ENCODE measurements at places on chromosomes 7 and 10. TPM values are rescaled to one million over a fixed set of nuclear protein-coding genes. Genes with fewer than 3 reads are reported as not detected.

GRCh38 chr10:101841826-101842225, 1.8 kb downstream of the KCNIP2 start:
- H3K36me3 ChIP-seq, result no peaks in the 10 kb centered on the region
- H3K27ac ChIP-seq, result no peak overlapping the region
- DNase-seq, result no peak

DNA sequence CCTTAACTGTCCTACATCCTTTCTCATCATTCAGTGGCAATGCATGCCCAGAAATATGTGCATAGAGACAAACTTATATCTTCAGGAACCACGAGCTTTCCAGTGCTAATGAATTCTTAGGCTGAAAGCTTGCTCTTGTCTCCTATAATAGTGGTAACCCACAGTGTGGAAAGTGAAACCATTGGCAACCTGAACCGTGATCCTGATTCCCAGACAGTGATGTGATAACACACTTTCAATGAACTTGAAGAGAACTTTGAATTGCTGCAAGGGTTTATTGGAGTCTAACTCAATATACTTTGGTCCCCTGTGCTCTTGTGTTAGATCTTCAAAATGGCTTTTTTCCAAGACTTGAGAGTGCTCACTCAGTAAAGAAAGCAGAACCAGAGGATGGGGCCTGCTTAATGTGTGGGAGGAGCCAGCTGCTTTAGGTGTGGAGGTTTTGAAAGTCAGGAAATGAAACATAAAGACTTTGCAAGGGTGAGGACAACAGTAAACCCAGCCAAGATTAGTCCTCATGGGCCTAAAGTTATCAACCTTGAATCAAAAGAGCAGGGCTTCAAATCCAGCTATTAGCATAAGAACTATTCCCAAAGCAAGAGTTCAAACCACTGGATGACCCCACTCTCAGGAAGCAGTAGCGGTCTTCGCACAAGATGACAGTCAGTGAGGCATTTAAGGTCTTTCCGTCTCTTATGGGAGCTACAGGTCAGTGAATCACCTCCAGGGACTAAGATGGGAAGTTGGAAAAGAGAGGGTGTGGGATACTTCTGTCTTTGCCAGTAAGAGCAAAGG, 332.4 kb upstream of the NRP1 start:
- peaks cover 8% of the 10 kb centered on the region for H3K36me3 ChIP-seq
- H3K27ac ChIP-seq, result no peak overlapping the region
- H3K4me3 ChIP-seq, result no peak overlapping the region
- DNase-seq, result no peak
- peaks cover 7% of the 10 kb centered on the region for H3K4me1 ChIP-seq
- H3K27me3 ChIP-seq, result no peaks in the 10 kb centered on the region

Gene PIP
- not detected for total RNA-seq

Gene RADIL
- 8.6 TPM for total RNA-seq

DNA sequence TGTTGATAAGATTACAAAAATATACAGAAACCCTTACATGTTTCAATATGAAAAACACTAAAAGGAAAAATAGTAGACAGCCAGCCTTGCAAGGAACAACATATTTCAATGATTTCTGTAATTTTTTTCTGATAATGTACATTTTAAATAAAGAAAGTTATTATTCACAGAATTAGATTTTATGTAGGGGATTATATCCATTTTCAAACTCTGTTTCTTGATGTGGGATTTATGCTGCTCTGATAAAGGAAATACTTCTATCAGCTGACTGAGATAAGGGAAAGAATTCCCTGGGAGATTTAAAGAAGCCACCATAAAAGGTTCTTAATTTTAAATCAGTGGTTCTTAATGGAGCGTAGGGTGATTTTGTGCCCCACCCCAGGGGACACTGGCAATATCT, 180.4 kb downstream of the ADAM12 start:
- peaks cover 2% of the 10 kb centered on the region for H3K36me3 ChIP-seq
- H3K4me3 ChIP-seq, result no peak overlapping the region
- no peak overlapping the region for H3K27ac ChIP-seq
- DNase-seq, result no peak
- no peaks in the 10 kb centered on the region for H3K27me3 ChIP-seq

DNA sequence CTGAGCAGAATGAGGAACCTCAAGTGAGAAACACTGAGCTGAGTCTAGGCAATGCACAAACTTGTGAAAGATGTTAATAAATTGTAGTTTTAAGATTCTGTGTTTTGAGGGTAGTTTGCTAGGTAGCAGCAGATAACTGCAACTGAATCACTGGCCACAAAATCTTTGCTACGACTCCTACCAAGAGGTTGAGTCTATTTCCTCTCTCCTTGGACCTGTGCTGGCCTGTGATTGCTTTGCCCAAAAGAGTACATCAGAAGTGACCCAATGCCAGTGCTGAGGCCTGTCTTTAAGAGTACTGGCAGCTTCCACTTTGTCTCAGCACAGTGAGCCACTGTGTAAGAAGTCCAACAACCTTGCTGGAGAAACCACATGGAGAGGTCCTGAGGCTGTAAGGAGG, 11.9 kb upstream of the TSPAN13 start:
- no peak overlapping the region for H3K27ac ChIP-seq
- no peaks in the 10 kb centered on the region for H3K36me3 ChIP-seq
- no peak for DNase-seq
- H3K4me1 ChIP-seq, result peaks cover 43% of the 10 kb centered on the region
- no peak overlapping the region for H3K4me3 ChIP-seq

Gene GIMAP4
- total RNA-seq, result 0.28 TPM

DNA sequence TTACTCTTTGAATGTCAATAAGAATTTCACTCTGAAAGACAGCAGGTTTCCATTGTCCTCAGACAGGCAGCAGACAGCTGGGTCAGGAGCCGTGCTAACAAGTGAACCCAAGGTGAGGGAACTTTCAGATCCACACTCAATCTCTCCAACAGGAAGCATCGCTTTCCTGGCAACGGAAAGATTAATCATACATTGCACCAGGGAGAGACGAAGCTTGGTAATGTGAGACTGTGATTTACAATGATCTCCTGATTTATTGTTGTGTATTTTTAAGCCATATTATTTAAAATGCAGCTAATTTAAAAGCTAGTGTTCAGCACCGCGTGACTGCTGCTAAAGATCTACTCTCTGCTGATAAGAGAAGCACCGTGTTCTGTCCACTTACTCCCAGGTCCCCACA, 17.5 kb upstream of the NOM1 start:
- H3K4me1 ChIP-seq, result peaks cover 6% of the 10 kb centered on the region
- H3K36me3 ChIP-seq, result no peaks in the 10 kb centered on the region
- no peak overlapping the region for H3K4me3 ChIP-seq
- no peak overlapping the region for H3K27ac ChIP-seq

DNA sequence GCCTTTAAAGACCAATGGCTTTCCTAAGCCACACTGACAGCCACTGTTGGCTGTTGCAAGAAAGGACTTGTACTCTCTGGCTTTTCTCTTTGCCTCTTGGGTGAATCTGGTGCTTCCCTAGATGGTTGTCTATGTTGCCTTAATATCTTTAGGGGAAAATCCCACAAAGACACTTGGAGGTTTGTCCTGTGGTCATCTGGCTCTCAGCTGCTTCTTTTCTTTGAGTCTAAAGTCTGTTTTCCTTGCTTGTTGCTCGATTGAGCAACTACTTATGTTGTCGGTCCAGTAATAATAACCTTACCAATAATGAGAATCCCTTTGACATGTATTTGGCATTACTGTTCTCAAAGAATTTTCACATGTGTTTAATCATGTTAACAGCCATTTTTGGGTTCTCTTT, 537.6 kb downstream of the LRMDA start:
- H3K4me3 ChIP-seq, result no peak overlapping the region
- no peak overlapping the region for H3K27ac ChIP-seq
- H3K4me1 ChIP-seq, result peaks cover 23% of the 10 kb centered on the region
- no peak for DNase-seq

DNA sequence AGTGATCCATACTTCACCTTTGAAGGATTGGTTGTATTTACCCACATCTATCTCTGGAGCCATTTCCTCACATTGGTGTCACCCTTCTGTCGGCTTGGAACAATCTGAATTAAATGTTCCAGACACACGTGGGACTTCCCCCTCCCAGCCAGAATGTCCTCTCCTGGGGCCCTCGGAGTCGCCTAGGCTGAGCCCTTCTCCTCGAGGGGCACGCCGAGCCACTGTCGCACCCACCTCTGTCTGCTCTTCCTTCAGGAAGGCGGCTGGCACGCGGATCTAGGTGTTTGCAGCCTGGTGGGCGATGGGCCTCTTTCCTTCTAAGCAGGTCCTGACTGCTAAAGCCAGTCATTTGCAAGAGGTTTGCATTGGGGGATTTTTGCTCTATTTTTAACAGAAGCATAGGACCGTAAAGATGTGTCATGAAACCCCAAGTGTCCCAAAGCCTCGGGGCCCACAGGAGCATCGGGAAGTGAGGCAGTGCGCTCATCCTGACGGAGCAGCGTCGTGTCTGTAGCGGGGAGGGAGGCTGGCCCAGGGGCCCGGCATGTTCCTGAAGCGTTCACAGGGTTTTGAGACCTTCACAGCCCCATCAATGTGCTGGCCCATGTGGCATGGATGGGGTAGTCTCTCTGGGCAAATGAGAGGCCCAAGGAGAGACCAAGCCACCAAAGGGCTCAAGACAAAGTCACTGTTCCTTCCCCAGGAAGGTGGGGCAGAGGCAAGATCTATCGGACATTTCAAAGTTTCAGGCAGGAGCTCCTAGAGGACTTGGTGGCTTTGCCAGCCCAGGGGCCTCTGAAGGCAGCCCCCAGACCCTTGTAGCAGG, 86.7 kb downstream of the RGS10 start:
- no peak for DNase-seq
- no peak overlapping the region for H3K4me3 ChIP-seq
- no peaks in the 10 kb centered on the region for H3K27me3 ChIP-seq
- H3K4me1 ChIP-seq, result peaks cover 7% of the 10 kb centered on the region
- H3K27ac ChIP-seq, result no peak overlapping the region

GRCh38 chr10:125048094-125048864, 106.4 kb downstream of the ZRANB1 start:
- H3K27me3 ChIP-seq, result no peaks in the 10 kb centered on the region
- peak overlapping the region; percentile 94 for H3K27ac ChIP-seq
- peaks cover 93% of the 10 kb centered on the region for H3K4me1 ChIP-seq
- peaks cover 6% of the 10 kb centered on the region for H3K36me3 ChIP-seq

Gene TEX47
- not detected for total RNA-seq

Gene WNT2
- not detected for total RNA-seq

DNA sequence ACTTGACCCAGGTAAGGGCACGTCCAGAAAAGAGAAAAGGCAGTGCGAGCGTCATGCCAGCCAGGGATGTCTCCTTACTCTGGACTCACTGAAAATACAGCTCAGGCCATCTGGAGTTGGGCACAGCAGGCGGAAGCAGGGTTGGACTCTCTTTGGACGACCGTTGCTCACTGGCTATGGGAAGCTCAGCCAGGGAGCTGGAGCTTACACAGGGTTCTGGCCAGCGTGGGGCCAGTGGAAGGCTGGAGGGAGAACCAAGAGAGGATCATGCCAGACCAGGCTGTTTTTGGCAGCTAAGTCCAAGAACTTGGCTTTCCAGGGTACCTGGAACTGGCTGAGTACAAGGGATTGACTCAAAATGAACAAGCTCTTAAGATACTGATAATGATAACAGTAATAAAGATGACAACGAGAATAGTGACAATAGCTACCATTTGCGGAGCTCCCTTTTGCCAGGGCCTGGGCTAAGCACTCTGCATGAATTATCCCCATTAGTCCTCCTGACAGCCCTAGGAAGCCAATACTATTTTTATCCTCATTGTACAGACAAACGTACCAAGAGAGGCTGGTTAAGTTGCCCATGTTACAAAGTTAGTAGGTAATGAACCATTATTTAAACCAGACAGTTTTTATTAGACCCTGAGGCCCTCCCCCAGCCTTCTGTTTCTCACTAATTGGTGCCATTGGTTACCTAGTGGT, 177.6 kb downstream of the PTPN20 start:
- DNase-seq, result no peak
- no peak overlapping the region for H3K4me3 ChIP-seq
- H3K27me3 ChIP-seq, result no peaks in the 10 kb centered on the region
- no peak overlapping the region for H3K27ac ChIP-seq
- peaks cover 8% of the 10 kb centered on the region for H3K4me1 ChIP-seq

Gene TMEM184A
- total RNA-seq, result 1.4 TPM

- H3K27me3 ChIP-seq, result no peaks in the 10 kb centered on the region
- H3K36me3 ChIP-seq, result no peaks in the 10 kb centered on the region
- DNase-seq, result no peak
Measured at GRCh38 chr10:92208736-92209135, 82.1 kb downstream of the CPEB3 start.

Gene CPXM2
- total RNA-seq, result 4.7 TPM

Gene CEP41
- 10.2 TPM for total RNA-seq

Gene PNLIPRP1
- total RNA-seq, result 0.68 TPM

Gene EBF3
- 1.1 TPM for total RNA-seq

DNA sequence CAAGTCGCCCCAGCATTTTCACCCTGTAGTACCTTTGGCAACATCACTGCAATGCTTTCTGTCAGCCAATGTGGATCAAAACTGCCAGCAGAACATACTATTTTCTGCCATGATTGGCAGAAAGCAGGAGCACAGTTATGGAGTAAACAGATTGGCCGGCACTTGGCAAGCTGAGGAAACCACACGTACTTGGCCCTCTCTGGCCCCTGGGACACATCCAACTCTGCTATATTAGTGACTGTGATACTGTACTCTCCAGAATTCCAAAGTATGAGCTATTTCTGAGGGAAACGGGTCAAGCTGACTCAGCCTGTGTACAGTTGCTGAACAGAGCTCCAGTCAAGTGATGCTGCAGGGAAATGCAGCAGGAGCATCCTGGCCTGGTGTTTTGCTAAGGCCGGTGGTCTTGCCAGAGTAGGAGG, 39.8 kb upstream of the LANCL2 start:
- H3K4me3 ChIP-seq, result no peak overlapping the region
- H3K36me3 ChIP-seq, result no peaks in the 10 kb centered on the region
- no peak for DNase-seq
- H3K27ac ChIP-seq, result no peak overlapping the region
- H3K4me1 ChIP-seq, result no peaks in the 10 kb centered on the region

- no peak for DNase-seq
- peak overlapping the region; percentile 94 for H3K27ac ChIP-seq
- H3K4me1 ChIP-seq, result peaks cover 46% of the 10 kb centered on the region
- H3K4me3 ChIP-seq, result peak overlapping the region; percentile 95
- H3K27me3 ChIP-seq, result no peaks in the 10 kb centered on the region
Measured at GRCh38 chr10:72274213-72274729, 547 bp downstream of the DDIT4 start.

DNA sequence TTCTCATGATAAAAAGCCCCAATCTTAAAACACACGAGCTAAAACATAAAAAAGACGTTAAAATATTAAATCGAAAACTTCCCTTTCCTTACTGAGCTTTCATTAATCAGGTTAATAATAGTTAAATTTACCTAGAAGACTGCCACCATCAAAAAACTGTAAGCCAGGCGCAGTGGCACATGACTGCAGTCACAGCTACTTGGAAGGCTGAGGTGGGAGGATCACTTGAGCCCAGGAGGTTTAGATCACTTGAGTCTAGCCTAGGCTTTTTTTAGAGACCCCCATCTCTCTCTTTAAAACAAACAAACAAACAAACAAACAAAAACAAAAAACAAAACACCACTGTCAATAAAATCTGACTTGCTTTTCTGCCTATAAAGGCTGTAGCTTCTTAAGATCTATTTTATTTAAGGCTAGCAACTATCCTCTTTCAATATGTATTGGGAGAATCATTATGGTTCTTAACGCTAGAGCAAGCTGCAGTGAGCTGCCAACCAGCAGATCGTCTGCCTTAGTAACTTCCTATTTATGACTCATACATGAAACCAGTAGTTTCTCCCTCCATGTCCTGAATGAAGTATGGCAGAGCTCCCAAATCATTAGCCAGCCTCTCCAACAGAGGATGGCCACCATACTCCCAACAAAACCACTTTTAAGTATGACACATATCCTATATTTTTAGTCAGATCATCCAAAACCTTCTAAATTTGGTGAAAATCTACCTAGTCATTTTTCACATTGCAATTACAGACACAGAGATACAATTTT, 163.7 kb downstream of the SRPK2 start:
- H3K27me3 ChIP-seq, result no peaks in the 10 kb centered on the region
- peak overlapping the region; percentile 75 for H3K27ac ChIP-seq
- no peak overlapping the region for H3K4me3 ChIP-seq
- H3K4me1 ChIP-seq, result peaks cover 34% of the 10 kb centered on the region
- DNase-seq, result no peak
- H3K36me3 ChIP-seq, result no peaks in the 10 kb centered on the region

Gene TAF5
- 14.9 TPM for total RNA-seq

Data from WTC11 (cell line).